BE2C (cell line): ENCODE measurements at places on chromosomes 11 and 22.

DNA sequence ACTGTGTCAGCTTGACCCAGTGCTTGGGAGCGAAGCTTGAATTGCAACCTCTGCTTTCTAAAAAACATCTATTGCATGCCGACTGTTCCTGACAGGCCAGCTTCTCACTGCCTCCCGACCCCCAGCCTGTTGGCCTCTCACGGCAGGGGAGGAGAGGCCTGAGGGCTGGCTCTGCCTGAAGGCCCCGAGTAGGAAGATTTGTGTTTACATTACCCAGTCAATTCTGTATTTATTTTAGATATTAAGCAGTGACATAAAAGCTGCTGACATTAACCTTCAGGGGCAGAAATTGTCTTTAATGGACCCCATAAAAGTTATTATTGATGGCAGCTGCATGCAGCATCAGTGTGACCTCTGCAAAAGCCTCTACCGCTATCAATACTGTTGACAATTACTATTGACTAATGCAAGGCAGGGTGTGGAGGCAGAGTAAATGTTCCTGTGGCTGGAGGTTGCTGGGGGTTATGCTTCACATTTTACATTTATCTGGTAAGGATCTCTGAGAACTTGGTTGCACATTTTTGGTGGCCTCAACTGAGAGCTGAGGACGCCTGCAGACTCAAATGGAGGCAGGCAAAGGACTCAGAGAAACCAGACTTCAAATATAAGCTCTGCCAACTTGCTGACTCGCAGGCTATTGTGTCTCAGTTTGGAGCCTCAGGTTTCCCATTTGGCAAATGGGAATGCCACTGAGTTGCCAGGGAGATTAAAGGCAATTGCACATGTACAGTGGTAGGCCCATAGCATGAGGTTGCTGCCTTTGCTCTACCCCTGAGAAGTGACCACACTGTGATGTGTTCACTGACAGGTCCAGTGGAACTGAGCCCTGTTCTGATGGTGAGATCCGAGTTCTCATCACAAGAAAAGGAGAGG is 380.5 kb downstream of the TENM4 start:
- DNase-seq = peak; percentile 37

- no peak for DNase-seq
Measured at GRCh38 chr11:1350086-1350725, 39.5 kb upstream of the BRSK2 start.

- DNase-seq = no peak
Measured at GRCh38 chr11:5007561-5007960, 12.9 kb downstream of the OR51L1 start.

GRCh38 chr22:34702279-34702678 is 363.7 kb upstream of the ISX start:
- DNase-seq = no peak

GRCh38 chr11:14678350-14678749 is 34.7 kb downstream of the PDE3B start:
- no peak for DNase-seq

DNA sequence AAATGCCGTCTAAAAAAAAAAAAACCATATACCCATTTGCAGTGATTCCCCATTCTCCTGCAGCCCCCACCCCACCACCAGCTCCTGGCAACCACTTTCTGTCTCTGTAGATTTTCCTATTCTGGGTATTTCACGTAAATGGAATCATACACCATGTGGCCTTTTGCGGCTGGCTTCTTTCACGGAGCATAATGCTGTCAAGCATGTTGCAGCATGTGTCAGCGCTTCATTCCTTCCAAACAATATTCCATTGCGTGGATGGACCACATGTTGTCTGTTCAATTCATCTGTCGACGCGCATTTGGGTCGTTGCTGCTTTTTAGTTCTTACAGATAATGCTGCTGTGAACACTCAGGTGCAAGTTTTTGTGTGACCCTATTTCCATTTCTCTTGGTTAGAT is 14.8 kb upstream of the EMID1 start:
- DNase-seq = no peak

DNA sequence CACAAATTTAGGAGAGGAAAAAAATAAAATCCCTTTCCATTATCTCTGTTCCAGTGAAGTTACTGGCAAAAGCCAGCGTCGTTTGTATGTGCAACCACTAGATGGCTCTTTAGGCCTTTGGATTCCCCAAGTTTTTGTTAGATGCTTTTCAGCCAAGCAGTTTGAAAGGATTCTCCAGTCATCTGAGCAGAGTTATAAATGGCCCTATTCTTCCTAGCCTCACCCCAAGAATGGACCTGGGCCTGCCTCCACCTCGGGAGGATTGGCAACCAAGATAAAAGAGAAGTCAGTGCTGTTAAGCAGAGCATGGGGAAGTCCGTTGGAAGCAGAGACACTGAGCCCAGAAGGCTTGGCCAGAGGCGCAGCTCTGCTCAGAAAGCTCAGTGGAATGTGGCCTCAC is 15.4 kb downstream of the FAM181B start:
- DNase-seq = peak; percentile 45
